Naive thymus-derived CD8-positive, alpha-beta T cell (primary cell): ENCODE measurements at places on chromosomes 11 and 22.
A peak's percentile ranks its signal among the peaks of the same experiment; 100 is the strongest.

GRCh38 chr22:17866621-17867020 is 92.4 kb upstream of the BID start:
- H3K36me3 ChIP-seq, result no peaks in the 10 kb centered on the region
- H3K27me3 ChIP-seq, result no peaks in the 10 kb centered on the region
- no peak overlapping the region for H3K27ac ChIP-seq
- no peak for DNase-seq
- H3K4me3 ChIP-seq, result no peak overlapping the region
- H3K4me1 ChIP-seq, result no peaks in the 10 kb centered on the region

DNA sequence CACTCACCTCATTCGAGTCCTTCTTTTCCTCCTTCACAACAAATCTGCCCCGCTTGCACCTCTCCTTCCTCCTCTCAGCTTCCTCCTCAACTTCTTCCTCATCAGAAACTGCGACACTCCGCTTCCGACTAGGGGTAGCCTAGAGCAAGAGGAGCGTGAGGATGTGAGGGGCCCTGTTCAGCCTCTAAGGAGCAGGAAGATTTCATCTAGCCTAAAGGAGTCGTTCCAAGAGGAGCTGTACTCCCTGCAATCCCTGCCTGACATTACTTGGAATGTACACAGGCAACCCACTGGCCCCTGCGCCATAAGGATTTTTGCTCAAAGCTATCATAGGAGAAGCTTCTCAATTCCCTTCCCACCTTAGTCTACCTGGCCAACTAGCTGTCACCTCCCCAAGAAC is 34.5 kb downstream of the MORC2 start:
- peak overlapping the region; percentile 93 for H3K27ac ChIP-seq
- H3K36me3 ChIP-seq, result peaks cover 57% of the 10 kb centered on the region
- peaks cover 25% of the 10 kb centered on the region for H3K4me1 ChIP-seq
- DNase-seq, result no peak

DNA sequence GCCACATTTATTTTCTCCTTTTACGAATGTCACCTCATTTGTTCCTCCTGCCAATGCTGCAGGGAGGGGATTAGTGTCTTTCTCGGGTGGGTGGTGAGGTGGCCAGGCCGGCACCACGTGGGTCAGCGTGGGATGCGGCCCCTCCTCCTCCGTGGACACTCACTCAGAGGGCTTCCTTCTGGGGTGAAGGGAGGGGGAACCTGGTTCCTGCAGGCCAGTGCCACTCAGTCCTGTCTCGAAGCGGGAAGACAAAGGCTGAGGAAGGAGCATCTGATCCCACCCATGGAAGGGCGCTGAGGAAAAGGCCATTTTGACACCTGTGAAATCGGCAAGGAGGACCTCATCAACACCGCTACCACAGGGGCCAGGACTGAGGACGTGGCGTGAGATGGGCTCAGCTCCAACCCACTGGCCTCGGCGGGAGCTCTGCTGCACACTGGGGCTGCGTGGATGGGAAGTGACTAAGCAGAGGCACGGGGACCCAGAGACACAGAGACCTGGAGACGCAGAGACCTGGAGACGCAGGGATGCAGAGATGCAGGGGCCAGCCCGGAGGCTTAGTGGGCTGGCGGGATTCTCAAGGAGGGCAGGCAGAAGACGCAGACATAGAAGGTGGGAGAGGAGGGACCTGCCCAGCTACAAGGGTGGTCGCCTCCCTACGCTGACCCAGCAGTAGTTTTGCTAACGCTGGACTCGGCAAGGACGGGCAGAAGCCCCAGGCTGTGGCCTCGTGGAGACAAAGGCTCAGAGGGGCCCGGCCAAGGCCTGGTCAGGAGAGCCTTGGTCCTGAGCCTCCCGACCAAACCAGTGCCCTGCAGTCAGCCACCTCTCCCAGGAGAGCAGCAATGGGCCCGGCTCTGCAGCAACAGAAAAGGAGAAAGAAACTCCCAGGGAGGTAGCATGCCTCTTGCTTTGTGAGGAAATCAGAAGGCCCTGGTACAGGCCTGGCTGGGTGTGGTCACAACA is 1071.2 kb downstream of the BRD1 start:
- H3K27me3 ChIP-seq, result peaks cover 36% of the 10 kb centered on the region
- no peak overlapping the region for H3K4me3 ChIP-seq
- H3K27ac ChIP-seq, result no peak overlapping the region
- no peaks in the 10 kb centered on the region for H3K4me1 ChIP-seq

DNA sequence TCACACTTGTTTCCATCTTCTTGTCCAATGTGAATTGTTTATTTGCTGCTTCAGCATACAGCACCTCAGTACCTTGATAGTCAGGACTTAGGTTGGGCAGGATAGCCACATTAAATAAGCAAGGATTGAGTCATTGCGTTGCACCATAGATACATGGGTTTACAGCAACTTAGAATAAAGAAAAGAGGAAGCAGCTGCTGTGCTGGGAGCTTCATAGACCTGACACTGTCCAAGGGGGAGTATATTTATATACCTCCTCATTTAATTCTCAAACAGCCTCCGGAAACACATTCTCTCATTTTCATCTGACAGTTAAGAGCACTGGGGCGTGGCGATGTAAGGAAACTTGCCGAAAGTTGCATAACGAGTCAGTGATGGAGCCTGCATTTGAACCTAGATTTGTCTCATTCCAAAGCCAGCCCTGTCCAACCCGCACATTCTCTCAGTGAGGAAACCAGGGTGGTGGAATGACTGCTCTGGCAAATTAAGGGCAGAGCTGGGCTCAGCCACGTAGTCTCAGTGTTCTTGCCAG is 42.2 kb downstream of the UBASH3B start:
- H3K27ac ChIP-seq, result peak overlapping the region; percentile 95
- H3K36me3 ChIP-seq, result peaks cover 3% of the 10 kb centered on the region
- H3K4me3 ChIP-seq, result peak overlapping the region; percentile 54
- peak; percentile 75 for DNase-seq

GRCh38 chr11:117829369-117829725 is 4.8 kb upstream of the FXYD2 start:
- H3K27ac ChIP-seq, result no peak overlapping the region
- no peak overlapping the region for H3K4me3 ChIP-seq
- no peaks in the 10 kb centered on the region for H3K36me3 ChIP-seq
- no peak for DNase-seq

DNA sequence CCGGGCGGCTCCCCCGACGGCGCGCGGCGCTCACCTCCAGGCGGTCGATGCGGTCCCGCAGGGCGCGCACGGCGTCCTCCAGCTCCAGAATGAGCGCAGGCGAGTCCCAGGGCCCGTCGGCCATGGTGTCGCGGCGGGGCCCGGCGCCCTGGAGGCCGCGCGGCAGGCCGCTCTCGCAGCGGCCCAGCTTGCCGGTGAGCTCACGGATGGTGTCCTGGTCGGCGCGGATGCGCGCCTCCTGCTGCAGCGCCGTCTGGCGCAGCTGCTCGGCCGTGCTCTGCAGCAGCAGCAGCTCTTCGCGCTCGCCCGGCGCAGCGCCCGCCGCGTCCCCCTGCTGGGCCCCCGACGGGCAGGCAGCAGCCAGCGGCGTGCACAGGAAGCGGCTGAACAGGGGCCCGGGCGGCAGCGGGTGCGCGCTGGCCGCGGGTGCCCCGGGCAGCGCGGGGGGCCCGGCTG is 599 bp downstream of the NPTXR start:
- H3K4me3 ChIP-seq, result no peak overlapping the region
- peaks cover 19% of the 10 kb centered on the region for H3K4me1 ChIP-seq
- H3K27me3 ChIP-seq, result no peaks in the 10 kb centered on the region
- H3K27ac ChIP-seq, result no peak overlapping the region
- peak; percentile 55 for DNase-seq

GRCh38 chr11:81237139-81237538 is 1496.5 kb downstream of the FAM181B start:
- H3K27ac ChIP-seq, result no peak overlapping the region
- H3K36me3 ChIP-seq, result no peaks in the 10 kb centered on the region
- no peaks in the 10 kb centered on the region for H3K27me3 ChIP-seq
- no peak overlapping the region for H3K4me3 ChIP-seq

GRCh38 chr11:122258446-122259194 is 142.6 kb upstream of the BLID start:
- H3K4me3 ChIP-seq, result no peak overlapping the region

DNA sequence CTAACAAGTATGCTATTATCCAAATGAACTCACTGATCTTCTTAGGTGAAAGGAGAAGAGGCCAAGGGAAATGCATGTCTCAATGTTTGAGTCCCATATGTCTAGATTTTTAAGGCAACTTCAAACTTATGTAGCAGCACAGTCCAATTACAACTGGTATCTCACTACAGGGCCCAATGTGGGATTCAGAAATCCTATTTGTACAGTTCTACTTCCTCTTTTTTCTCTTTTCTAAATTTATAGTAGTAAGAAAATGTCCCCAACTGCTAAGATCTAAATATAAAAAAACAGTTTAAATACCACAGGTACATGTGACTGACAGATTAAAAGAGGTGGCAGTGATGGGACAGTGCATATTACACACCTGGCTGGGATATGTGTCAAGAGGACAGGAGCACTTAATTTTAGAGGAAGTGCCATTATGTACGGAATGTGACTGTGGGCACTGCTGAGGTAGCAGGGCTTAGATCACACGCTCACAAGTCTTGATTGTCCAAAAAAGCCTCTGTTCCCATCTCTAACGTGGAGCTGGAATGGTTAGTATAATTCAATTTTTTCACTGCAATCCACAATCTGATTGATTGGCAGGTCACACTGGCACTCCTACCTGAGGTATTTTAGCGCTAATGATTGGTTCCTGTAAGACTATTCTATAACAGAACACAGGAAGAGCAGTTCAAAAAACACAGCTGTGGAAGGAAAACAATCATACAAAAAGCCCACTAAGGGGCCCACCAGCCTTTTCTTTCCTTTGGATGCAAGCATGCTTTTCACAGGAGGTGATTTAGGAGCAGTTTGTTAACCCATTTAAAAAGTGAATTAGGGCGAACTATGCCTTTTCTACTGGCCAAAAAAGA is 34.6 kb downstream of the APOL5 start:
- DNase-seq, result no peak
- peaks cover 6% of the 10 kb centered on the region for H3K4me1 ChIP-seq
- no peak overlapping the region for H3K27ac ChIP-seq
- H3K27me3 ChIP-seq, result no peaks in the 10 kb centered on the region

DNA sequence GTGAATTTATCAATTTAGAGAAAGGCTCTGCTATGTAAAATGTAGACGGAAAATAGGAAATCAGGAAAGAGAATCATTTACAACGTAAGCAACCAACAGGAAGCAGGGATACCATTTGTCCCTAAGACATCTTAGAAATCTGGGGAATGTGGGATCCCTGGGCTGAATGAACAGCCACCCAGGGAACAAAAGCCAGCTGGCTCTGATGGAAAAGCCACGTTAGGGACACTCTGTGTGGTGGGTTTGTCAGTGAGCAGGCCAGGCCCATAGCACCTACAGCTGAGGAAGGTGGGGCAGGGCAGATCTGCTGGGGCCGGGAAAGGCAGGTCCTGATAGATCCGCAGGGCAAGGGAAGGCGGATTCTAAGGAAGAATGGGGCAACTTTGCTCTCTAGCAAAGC is 87.1 kb upstream of the CSNK2A3 start:
- no peak for DNase-seq
- no peaks in the 10 kb centered on the region for H3K36me3 ChIP-seq
- H3K27ac ChIP-seq, result no peak overlapping the region

- H3K36me3 ChIP-seq, result no peaks in the 10 kb centered on the region
- H3K27me3 ChIP-seq, result no peaks in the 10 kb centered on the region
- DNase-seq, result no peak
These were observed 38.3 kb upstream of the NNMT start for GRCh38 chr11:114257621-114258558.

DNA sequence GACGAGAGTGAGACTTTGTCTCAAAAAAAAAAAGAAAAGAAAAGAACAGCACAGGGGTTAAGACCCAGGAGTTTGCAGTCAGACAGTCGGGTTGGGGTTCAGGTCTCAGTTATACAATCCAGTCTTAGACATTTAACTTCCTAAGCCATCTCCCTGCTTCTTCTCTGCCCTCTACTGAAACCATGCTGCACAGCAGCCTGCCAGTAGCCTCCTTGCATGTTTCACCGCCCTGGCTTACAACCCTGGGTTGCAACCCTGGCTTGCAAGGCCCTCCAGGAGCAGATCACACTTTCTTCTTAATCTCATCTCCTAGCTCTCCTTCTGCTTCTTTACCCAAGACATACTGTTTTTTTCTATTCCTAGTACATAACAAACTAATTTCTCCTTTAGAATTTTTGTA is 5.9 kb upstream of the B3GAT3 start:
- DNase-seq, result no peak
- H3K27ac ChIP-seq, result peak overlapping the region; percentile 52
- no peak overlapping the region for H3K4me3 ChIP-seq
- peaks cover 15% of the 10 kb centered on the region for H3K4me1 ChIP-seq
- H3K27me3 ChIP-seq, result no peaks in the 10 kb centered on the region

GRCh38 chr22:48838376-48838775 is 989.3 kb downstream of the BRD1 start:
- no peaks in the 10 kb centered on the region for H3K4me1 ChIP-seq
- H3K36me3 ChIP-seq, result no peaks in the 10 kb centered on the region
- H3K27me3 ChIP-seq, result peaks cover 9% of the 10 kb centered on the region
- no peak for DNase-seq
- H3K4me3 ChIP-seq, result no peak overlapping the region
- H3K27ac ChIP-seq, result no peak overlapping the region

GRCh38 chr11:124884869-124885479 is 12.7 kb downstream of the ROBO4 start:
- H3K4me3 ChIP-seq, result no peak overlapping the region
- H3K36me3 ChIP-seq, result no peaks in the 10 kb centered on the region
- no peak for DNase-seq
- H3K4me1 ChIP-seq, result no peaks in the 10 kb centered on the region
- H3K27ac ChIP-seq, result no peak overlapping the region
- H3K27me3 ChIP-seq, result peaks cover 8% of the 10 kb centered on the region

GRCh38 chr11:22336587-22336986 is 1.6 kb upstream of the SLC17A6 start:
- peaks cover 4% of the 10 kb centered on the region for H3K36me3 ChIP-seq
- peaks cover 30% of the 10 kb centered on the region for H3K27me3 ChIP-seq
- no peak overlapping the region for H3K27ac ChIP-seq
- no peak overlapping the region for H3K4me3 ChIP-seq
- peaks cover 8% of the 10 kb centered on the region for H3K4me1 ChIP-seq

GRCh38 chr22:26463688-26464087 is 19.9 kb downstream of the HPS4 start:
- H3K4me1 ChIP-seq, result no peaks in the 10 kb centered on the region
- H3K36me3 ChIP-seq, result no peaks in the 10 kb centered on the region
- DNase-seq, result no peak
- H3K27ac ChIP-seq, result no peak overlapping the region
- H3K4me3 ChIP-seq, result no peak overlapping the region

DNA sequence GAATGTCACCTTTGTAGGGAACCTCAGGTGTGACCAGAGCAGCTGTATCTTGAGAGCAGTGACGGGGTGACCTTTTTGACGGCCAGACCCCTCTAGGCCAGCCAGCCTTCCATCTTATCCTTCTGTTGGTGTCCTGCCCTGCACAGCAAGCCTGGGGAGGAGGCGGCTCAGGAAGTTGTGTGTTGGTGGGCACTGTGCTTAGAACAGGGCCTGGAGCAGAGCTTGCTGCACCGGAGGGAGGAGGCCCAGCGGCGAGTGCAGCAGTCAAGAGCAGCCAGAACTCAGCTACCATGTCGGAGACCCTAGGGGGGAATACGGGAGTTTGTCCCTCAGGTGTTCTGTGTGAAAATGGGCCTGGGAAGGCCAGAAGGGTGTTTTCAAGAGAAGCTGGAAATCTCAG is 129.4 kb downstream of the OSBP2 start:
- H3K36me3 ChIP-seq, result no peaks in the 10 kb centered on the region
- no peak overlapping the region for H3K4me3 ChIP-seq
- DNase-seq, result no peak
- H3K4me1 ChIP-seq, result peaks cover 12% of the 10 kb centered on the region
- H3K27me3 ChIP-seq, result peaks cover 63% of the 10 kb centered on the region

GRCh38 chr22:36355362-36355761 is 32.4 kb downstream of the MYH9 start:
- peak overlapping the region; percentile 96 for H3K27ac ChIP-seq
- peaks cover 41% of the 10 kb centered on the region for H3K36me3 ChIP-seq
- no peaks in the 10 kb centered on the region for H3K27me3 ChIP-seq
- no peak for DNase-seq
